Activated CD4-positive, alpha-beta T cell treated with anti-CD3 and anti-CD28 coated beads, Interleukin-2, amount 50 U/mL, for 24 hours (primary cell): ENCODE measurements at places on chromosomes 4 and X.

- DNase-seq: no peak
Measured at GRCh38 chr4:167232805-167233684, 1.2 kb downstream of the SPOCK3 start.

DNA sequence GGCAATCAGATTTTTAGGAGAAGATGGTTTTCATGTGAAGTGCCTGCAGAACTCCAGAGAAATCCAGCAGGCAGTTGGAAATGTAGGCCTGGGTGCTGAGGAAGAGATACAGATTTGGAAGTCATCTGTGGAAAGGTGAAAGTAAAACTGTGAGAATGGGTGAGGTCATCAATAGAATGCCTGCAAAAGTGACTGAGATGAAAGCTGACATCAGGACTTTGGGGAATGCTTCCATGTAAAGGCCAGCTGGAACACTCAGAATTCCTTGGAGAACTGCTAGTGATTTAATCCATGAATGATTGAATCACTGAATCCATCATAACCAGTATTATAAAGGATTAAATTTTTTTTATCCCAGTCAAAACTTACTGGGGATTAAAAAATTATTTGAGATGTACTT lies 124.5 kb upstream of the GIMD1 start:
- DNase-seq: no peak

DNA sequence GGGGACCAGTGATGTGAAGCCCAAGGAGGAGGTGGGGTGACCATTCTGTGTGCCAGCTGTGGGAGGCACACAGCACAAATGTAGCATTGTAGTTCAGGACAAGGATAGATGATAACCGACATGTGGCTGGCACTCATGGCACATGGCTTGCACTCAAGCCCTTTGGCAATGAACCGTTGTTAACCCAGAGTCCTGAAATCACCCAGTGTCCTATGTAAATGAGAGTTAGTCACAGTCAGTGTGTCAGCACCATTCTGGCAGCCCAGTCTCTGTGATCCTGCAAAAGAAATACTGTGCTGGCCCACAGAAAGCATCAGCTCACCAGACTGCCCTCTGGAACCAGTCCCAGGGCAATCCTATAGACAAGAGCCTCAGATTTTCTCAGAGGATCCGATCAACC lies 339.3 kb downstream of the MID1IP1 start:
- DNase-seq: no peak

DNA sequence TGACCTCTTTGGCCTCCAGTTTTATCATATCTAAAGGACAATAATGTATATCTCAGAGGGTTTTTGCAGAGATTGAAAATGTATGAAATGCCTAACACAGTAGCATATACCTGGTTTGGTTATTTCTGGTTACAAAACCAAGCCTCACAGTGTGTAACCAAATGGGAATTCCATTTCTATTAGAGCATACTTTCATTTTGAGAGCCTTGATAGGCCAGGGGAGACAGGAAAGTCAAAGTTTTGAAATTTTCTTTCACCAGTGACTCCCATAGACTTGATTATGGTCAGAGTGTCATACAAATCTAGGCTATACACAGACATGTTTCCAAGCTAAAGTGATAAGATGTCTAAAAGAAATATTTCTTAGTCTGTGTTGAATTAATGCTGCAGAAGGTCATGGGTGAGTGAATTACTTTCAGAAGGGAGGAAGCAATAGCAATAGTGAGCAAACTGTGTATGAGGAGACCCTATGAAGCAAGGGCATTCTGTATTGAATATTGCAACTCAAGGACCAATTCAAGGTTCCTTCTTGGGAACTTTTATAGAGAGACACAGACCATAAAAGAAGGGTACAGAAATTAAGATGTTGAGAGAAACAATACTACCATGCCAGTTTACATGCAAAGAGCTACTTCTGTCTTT lies 151.1 kb downstream of the PDE5A start:
- no peak for DNase-seq

DNA sequence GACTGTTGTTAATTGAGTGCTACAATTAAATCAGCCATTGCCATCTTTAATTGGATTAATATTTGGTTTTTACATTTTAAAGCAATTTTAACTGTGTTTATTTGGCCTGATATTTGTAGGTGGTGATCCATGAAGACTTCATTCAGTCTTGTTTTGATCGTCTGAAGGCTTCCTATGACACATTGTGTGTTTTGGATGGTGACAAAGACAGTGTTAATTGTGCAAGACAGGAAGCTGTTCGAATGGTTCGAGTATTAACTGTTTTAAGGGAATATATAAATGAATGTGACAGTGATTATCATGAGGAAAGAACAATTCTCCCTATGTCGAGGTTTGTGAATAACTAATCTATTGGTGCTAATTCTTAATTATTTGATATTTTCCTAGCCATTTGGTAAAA lies 82.6 kb downstream of the USP9X start:
- no peak for DNase-seq
